ENCODE measurements at places on chromosomes 13 and 19.

DNA sequence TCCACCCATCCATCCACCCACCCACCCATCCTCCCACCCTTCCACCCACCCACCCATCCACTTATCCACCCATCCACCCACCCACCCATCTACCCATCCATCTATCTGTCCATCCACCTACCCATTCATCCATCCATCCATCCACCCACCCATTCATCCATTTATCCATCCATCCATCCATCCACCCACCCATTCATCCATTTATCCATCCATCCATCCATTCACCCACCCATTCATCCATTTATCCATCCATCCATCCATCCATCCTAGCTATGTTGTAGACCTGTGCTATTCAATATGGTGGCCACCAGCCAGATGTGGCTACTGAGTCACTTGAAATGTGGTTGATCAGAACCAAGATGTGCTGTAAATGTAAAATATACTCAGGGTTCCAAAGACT lies 5.1 kb downstream of the CAMSAP3 start:
- no peak for DNase-seq

- DNase-seq = no peak
Observed at GRCh38 chr19:39111593-39112199, 13.9 kb upstream of the PAK4 start.

DNA sequence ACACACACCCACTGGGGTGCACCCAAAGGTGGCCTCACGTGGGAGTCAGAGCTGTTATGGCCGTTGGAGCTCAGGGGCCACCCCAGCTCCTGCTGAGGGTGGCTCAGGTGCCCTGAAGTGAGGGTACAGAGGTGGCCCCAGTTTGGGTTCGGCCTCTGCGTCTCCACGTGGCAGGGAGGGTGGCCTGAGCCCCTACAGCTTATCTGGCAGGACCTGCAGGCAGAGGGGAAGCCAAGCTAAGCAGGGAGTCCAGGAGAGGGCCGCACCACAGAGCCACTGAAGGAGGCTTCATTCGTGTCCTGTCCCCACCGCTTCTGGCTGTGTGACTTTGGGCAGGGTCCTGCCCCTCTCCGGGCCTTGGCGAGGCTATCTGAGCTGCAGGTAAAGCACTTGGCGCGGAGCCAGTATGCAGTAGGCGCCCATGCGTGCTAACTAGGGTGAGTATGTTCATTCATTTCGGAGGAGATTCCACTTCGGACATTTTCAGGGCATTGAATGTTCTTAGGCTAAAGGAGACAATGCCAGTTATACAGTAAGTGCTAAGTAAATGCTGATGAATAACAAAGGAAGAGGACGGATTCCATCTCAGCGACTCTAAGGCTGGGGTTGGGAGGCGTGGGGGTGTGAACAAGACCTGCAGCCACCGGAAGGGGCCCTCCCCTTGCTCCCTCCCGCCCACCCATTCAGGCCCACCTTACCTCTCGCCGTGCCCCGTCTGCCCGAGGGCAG lies 4.9 kb downstream of the REX1BD start:
- DNase-seq = no peak

GRCh38 chr19:482186-483041 lies 13.9 kb upstream of the MADCAM1 start:
- DNase-seq = no peak

- no peak for DNase-seq
Observed at GRCh38 chr19:3363841-3364500, 2.4 kb upstream of the NFIC start.

- DNase-seq = no peak
Observed at GRCh38 chr13:94487043-94487442, 7.6 kb upstream of the DCT start.

GRCh38 chr13:24716446-24716845 lies 36.2 kb downstream of the ATP12A start:
- DNase-seq = no peak

DNA sequence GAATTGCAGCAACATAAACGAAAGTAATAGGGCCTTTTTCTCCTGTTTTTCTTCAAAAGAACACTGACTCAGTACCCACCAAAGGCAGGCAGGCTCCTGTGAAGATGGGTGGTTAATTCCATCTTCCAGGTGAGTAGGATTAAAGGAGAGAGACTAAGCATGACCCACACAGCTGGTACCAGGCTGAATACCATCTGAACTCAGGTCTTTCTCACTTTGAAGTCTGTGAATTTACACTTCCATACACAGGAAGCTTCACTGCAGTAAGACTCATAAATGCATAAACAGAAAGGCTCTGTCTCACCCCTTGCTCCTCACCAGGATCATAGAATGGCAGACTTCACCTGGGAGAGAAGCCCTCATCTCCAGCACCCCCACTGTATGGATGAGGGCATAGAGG lies 194.6 kb downstream of the KLF12 start:
- DNase-seq = no peak
